NCI-H345 (cell line): ENCODE measurements at places on chromosomes 6 and 20.

DNA sequence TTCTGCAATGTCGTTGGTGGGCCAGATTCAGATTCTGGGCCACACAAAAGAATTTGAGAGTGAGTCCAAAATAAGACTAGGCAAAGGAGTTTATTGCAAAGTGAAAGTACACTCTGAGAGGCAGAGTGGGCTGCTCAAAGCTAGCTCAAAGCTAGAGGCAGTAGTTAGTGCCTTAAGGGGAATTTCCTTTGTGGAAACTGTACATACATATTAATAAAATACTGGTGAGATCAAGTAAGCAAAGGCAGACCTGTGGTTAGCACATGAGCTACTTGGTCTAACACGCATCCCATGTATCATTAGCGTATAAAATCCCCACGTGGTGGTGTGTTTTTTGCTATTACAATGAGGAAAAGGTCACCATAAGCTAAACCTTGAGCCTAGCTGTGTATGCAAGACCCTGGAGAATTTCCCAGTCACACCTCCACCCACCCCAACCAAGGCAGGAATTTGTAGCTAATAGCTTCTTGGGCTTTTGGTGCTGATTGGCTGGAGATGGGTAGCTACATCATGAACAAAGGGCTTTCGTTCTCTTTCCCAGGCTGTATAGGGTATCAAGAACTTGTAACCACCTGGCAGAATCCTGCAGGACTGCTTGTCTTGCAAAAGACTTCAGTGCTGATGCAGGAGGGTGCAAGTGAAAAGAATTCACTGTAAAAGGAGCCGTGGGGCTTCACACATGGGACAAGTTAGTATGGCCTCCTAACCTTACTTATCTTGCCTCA is 14.7 kb upstream of the TRIM26 start:
- DNase-seq, result no peak

GRCh38 chr6:73566954-73567591 is 46.2 kb upstream of the EEF1A1 start:
- no peak for DNase-seq

GRCh38 chr20:54200487-54201267 is 7.2 kb upstream of the PFDN4 start:
- no peak for DNase-seq

GRCh38 chr20:63737695-63737944 is 1.2 kb downstream of the LIME1 start:
- DNase-seq, result no peak

GRCh38 chr20:1440024-1440423 is 26.6 kb downstream of the NSFL1C start:
- no peak for DNase-seq

- DNase-seq, result no peak
Observed at GRCh38 chr6:129329678-129330077, 380.3 kb downstream of the ARHGAP18 start.
